ENCODE measurements at places on chromosomes 16 and 17.

- DNase-seq, result no peak
Observed at GRCh38 chr16:19524616-19525384, 1.1 kb downstream of the CCP110 start.

GRCh38 chr16:83870830-83871229 is 28.1 kb upstream of the MLYCD start:
- no peak for DNase-seq

- DNase-seq, result no peak
Observed at GRCh38 chr17:39845052-39845846, 18.9 kb downstream of the IKZF3 start.

GRCh38 chr16:89334461-89334860 is 117.0 kb downstream of the ZNF778 start:
- no peak for DNase-seq

DNA sequence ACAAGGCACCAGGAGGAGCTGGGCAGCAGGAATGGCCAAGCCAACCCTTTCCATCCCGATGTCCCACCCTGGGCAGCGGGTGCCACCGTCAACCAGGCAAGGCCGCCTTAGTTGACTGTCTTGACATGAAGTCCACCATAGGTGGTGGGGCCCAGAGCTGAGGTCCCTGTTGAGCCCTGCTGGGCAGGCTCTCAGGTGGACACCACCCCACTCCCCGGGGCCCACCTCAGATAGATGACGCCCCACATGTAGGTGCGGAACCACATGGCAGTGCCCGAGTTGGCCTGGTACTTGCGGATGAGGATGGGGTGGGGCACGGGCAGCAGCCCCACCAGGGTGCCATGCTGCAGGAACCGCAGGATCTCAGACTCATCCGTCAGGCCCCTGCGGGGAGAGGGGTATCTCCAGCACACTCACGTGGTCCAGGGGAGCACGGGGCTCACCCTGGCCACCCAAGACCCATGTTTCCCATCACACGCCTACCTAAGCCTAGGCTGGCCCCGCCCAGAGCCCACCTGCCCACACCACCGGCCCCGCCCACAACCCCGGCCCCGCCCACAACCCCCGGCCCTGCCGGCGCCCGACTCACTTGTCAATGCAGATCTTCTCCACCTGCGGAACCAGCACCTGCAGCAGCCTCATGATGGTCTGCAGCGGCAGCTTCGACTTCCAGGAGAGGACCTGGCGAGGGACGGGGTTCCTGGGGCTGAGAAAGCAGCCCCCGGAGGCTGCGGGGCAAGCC is 16.2 kb downstream of the OTOP3 start:
- DNase-seq, result no peak

- DNase-seq, result no peak
Observed at GRCh38 chr17:7903154-7904103, 12.7 kb downstream of the RNF227 start.

GRCh38 chr16:19086322-19087199 is 19.1 kb downstream of the COQ7 start:
- peak; percentile 56 for DNase-seq

- DNase-seq, result no peak
Observed at GRCh38 chr16:17367036-17367435, 103.7 kb downstream of the XYLT1 start.

GRCh38 chr17:40224718-40225550 is 5.8 kb downstream of the WIPF2 start:
- no peak for DNase-seq

DNA sequence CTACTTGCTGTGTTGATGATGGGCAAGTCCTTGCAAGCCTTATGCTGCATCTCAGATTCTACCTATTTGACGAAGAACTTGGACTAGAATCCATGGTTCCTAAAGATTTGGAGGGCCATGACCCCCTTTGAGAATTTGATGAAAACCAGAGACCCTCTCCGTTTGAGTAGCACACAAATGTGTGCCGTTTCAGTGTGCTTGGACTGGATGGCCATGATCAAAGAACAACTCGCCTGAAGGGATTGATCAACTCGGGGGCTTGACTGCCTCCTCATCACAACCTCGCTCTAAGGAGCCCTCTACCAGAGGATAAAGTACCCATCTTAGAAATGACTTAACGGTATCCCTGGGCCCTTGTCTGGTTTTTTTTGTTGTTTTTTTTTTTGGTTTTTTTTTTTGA is 2.8 kb upstream of the ANKFY1 start:
- no peak for DNase-seq

DNA sequence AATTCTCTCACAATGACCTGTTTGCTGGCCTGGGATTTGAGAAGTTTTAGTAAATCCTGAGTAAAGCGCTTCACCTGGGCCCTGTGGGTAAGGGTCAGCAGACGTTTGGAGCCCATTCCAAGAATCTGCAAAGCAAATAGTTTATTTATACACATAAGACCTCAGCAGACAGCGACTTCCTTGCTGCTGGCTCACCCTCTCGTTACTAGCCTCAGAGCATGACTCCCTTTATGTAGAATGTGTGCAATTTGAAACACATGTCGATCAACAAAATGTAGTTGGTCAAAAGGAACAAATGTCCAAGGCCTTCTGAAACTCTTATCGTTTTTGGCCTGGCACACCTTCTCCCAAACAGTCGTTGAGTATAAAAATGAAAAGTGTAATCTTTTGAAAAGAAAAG is 31.3 kb downstream of the MARF1 start:
- DNase-seq, result no peak

DNA sequence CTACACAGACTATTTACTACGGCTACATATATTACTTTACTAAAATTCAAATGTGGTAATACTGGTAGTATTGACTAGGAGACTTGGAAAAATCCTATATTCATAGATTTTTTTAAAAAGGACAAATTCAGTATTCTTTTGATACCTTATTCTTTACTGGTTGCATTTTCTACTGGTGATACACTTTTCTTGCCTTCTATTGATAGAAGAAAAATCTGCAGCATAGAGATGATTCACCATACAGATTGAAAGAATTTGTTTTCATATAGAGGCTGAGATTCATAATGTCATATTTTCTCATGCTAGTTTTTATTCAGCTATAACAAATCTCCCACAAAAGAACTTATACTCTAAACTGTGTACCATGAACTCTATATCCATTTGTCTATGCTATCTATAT is 195.4 kb upstream of the C17orf78 start:
- DNase-seq, result no peak

- DNase-seq, result no peak
Observed at GRCh38 chr16:87333101-87333500, 15.9 kb upstream of the C16orf95 start.

DNA sequence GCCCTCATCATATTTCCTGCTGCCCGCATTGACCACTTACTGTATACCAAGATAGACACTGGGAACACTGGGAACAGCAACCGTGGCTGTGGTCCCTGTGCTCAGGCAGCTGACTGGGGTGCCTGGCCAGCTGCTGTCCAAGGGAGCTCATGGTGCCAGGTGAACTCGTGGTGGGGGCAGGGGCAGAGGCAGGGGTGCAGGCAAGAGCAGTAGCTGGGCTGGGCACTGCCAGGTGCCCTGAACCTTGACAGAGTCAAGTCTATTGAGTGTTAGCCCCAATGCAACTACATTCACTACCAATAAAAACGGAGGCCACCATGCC is 202.5 kb downstream of the C16orf78 start:
- DNase-seq, result no peak

DNA sequence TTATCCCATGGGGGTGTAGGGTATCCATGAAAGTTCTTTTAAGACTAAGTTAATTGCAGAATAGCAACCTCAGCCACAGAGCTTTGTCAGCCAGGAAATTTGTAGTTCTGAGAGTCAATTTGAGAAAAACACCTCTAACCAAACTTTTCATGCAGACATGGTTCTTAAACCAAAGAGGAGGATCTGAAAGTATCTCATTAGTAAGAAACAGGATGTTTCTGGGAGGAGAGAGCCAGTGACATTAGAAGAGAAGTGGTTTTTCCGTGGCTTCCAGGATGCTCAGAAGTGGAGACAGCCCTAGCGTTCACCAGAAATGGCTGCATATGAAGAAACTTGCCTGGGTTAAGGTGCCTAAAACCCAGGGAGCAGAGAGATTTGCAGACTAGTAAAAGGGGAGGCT is 7.9 kb downstream of the GNAO1 start:
- DNase-seq, result no peak

GRCh38 chr16:29761882-29762281 is 16.1 kb upstream of the C16orf54 start:
- no peak for DNase-seq

GRCh38 chr16:50146479-50147435 is 6.3 kb upstream of the TENT4B start:
- DNase-seq, result no peak

DNA sequence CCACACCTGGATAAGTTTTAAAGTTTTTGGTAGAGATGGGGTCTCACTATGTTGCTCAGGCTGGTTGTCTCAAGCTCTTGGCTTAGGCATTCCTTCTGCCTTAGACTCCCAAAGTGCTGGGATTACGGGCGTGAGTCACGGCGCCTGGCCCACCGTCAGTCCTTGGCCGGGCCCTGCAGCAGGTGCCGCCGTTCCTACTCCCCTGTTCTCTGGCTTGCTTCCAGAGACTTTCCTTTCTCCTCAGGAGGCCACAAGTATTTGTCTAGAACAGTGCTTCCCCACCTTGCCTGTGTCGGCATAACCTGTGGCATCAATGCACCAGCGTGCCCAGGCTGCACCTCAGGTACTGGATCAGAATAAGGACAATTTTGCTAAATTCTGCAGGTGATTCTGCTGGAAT is 3.0 kb upstream of the MGAT5B start:
- no peak for DNase-seq

- no peak for DNase-seq
Observed at GRCh38 chr16:52812678-52813556, 239.8 kb downstream of the CHD9NB start.

GRCh38 chr17:63514974-63515373 is 8.2 kb upstream of the KCNH6 start:
- no peak for DNase-seq

DNA sequence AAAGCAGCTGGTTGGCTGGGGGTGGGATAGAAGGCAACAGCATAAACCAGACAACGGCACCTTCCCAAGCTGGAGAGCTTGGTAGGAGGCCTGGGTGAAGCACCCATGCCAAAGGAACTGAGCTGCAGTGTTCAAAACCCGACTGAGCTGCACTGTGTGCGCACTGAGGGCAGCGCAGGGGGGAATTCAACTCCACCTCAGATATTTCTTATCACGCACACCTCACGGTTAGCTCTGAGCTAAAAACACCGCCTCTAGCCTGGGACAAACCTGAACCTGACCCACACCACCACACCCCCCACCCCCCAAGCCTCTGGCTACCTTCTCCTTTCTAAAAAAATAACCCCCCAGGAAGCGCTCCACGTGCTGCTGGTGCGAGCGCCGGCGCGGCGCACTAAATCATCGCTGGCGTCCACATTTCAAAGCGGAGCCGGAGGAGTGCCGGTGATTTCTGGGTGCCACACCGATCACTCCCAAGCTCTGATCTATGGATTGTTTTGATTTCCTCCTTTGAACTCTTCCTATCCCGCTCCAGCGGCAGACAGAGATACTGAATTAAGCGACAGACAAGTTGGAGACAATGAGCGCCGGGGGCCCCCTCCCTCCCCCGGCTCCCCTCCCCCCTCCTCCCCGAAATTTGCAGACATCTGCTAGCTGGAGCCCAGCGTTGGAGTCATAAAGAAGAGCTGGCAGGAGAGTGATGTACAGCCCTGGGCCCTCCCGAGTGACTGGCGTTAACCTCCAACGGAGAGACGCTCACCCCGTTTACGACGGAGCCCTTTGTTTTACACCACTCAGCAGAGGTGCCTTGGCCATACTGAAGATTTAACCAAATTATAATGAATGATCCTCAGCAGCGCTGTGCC is 85.0 kb downstream of the NOG start:
- no peak for DNase-seq

DNA sequence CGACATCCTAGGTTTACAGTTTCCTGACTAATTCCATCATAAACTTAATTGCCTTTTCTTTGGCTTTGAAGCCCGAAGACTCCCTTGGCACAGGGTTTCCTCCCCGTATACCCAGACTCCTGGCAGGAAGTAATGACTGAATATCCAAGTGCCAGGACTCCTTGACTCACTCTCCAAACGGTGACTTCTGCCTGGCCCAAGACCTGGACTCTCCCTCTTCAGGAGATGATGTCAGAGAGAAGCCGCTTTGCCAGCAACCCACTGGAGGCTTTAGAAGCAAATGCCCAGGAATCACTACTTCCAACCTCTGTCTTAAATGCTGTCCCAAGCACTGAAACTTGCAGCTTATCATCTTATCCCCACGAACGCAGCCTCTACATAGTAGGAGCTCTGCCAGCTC is 146.5 kb downstream of the RGS9 start:
- DNase-seq, result no peak

DNA sequence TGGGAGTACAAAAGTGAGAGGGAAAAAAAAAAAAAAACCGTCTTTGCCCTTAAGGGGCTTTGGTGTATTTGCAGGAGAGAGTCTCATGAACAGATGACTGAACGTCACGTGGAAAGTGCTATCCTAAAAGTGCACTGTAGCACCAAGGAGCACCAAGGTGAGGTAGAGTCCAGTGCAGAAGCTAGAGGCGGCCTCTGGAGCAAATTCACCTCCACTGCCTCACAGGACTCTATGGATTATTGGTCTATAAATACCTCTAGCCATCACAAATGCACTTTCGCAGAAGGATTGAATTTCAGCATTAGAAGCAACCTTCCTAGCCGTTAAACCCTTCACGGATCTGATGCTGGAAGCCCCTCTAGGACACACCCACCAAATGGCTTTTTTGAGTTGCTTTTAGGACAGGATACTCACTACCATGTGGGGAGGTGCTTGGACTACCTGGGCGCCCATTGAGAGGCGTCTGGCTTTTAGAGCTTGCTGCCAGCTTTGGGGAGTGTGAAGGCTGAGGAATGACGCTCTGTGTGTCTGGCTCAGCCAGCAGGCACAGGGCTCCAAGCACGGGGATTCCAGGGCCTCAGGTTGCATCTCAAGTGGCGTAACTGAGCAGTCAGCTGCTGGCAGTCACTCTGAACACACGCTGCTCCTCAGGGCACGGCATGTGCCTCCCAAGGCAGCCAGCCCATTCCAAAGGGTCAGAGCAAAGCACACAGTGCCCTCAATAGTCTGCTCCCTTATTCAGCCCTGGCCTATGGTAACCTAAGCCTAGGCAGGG is 52.7 kb downstream of the CDRT4 start:
- DNase-seq, result no peak

DNA sequence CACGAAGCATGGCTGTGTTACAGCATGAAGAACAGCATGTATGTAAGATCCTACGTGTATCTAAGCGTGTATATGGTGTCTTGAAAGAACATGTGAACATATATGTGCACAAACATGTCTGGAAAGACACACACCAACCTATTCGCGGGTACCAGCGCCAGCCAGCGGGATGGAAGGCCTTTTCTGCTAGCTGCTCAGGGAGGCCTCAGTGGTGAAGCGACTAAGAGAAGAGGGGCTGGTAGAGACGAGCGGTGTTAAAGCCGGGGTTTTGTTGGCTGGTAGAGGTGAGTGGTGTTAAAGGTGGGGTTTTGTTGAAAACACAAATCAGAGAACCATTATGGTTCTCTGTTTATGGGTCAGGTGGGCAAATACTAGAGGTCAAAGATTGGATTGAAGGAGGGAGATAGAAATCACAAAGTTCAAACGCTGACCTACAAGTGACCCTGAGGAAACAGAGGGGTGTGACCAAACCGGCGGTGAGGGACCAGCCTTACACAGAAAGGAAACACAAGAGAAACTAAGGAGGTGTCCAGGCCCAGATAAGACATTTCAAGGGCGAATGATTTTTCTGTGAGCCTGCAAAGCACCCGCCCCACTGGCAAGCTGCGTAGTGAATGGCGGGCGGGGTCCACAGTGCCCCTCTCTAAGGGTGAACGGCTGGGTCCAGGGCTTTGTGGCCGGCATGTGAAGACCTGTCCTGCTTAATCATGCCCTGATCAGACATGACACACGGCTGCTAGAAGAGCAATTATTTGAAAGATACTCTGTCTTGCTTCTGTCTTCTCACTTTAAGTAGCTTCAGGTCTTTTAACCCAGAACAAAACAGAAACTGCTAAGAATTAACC is 8.1 kb downstream of the ZCCHC14 start:
- no peak for DNase-seq

Measured in GDM1 (cell line).